ENCODE measurements at places on chromosomes 12 and 14.

DNA sequence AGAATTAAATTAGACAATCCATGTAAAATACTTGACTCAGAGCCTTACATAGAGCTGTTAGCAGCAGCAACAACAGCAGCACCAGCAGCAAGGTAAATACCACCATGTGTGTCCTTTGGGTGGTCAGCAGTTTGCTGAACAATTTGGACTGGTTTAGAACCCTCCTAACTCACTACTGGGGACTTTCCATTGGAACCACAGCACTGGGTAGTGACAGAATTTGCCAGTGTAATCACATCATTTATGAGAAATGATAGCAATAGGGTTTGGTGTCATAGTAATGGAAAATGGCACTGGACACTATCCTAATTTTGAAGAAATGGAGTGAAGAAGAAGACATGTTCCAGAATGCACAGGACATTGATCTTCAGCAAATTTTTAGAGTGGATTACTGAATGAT is 392.8 kb downstream of the RAD51B start:
- DNase-seq = no peak

- no peak for DNase-seq
These were observed 108.0 kb downstream of the LIN7A start for GRCh38 chr12:80829767-80830166.

DNA sequence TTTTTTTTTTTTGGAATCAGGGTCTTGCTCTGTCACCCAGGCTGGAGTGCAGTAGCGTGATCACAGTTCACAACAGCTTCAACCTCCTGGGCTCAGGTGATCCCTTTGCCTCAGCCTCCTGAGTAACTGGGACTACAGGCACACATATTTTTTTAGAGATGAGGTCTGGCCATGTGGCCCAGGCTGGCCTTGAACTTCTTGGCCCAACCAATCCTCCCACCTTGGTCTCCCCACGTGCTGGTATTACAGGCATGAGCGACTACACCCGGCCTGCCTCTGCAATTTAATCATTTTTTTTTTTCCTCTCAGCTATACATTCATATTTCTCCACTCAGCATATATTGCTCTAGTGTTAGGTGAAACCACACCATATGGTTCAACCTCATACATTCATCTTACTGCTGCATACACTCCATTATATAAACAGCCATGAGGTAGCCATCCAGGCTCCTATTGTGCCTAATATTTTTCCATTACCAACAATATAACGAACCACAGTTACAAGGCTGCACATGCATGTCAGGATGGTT is 7.1 kb downstream of the STX2 start:
- no peak for DNase-seq

- no peak for DNase-seq
These were observed 764 bp downstream of the RBM25 start for GRCh38 chr14:73058922-73059673.

DNA sequence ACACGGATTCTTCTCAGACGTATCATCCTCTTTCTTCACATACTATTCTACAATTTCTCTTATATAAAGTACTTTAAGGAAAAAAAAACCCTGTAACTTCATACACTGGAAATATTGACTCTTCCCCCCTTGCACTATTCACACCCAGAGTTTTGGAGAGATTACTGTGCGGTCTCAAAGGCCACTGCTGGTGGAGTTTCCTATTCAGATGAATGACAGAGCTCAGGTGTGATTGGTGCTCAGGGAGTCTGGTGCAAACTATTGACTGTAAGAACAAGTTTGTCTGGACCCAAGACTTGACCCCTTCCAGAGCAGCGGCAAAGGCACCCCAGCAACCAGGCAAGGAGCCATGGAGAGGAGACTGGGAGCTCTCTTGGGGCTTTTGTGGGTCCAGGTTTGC is 187.5 kb upstream of the OR4E1 start:
- no peak for DNase-seq

DNA sequence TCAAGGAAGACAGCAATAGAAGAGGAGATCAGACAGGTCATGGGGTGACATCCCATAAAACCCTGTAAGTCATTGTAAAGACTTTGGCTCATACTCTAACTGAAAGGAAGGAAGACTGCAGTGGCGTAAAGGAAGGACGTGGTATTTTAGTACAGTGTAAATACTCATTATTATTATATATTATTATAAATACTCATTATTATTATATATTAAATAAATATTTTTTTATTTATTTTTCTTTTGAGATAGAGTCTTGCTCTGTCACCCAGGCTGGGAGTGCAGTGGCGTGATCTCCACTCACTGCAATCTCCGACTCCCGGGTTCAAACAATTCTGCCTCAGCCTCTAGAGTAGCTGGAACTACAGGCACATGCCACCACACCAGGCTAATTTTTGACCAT is 15.1 kb upstream of the LRP10 start:
- DNase-seq = no peak

DNA sequence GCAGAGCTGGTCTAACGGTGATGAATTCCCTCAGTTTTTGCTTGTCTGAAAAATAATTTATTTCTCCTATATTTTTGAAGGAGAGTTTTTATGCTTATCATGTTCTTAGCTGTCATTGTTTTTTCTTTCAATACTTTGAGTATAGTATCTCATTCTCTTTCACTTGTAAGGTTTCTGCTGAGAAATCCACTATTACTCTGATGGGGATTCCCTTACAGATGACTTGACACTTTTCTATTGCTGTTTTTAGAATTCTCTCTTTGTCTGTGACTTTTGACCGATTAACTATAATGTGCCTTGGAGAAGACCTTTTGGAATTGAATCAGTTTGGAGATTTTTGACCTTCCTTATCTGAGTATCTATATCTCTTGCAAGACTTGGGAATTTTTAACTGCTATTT is 139.6 kb downstream of the PRKD1 start:
- DNase-seq = no peak

- no peak for DNase-seq
These were observed 44.6 kb downstream of the SFSWAP start for GRCh38 chr12:131755305-131756113.

DNA sequence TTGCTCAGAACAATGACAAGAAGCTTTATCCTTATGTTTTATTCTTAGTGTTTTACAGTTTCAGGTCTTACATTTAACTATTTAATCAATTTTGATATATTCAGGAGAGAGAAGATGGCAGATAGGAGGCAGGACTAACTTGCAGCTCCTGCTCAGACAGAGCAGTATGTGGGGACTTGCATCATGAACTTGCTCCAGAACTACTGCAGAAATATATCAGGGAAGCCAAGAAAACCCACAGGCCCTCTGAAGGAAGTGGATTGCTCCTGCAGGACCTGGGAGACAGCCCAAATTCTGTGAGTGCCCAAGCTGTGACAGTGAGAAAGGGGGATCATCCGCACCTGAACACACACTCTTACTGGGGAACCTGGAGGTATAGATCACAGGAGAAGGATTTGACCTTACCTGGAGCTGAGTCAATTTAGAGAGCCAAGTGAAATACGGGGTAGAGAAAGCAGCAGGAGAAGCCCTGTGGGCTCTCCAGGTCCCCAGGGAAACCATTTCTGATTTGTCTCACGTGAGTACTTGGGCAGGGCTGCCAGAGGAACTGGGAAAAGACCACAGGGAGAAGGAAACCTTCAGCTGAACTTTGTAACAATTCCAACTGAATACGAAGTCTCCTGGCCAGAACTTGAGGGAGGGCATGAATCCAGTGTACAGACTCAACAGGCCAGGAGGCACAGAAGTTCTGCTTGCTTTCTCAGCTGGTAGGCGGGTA is 28.9 kb upstream of the TSPAN8 start:
- no peak for DNase-seq

DNA sequence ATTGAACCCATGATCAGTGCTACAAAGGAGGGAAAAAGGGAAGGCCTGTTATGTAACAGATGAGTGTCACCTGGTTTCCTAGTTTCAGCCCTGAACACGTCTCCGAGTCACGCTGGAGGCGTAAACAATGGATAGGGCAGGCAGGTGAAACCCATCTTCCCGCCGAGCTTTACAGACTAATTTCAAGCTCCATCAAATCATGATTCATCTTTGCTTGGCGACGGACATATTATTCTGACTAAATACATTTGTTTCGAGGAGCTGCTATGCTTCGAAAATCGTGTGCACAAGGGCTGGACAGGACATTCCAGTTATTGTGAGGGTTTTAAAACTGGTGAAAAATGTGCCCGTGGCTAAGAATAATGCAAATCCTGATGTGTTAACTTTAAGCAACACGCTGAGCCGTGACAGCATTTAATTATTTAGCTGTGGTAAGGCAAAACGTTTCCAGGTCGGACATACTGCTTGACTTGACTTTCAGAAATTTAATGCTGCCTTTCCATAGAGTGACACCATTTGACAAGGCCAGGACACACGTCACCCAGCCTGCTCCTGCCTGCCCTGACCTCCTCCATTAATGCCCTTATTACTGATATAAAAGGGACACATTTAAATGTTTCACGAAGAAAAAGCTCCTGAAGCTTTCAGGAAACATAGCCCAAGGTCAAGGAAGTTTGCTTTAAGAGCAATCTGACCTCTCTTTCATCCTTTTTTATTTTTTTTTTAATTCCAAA is 1203.5 kb upstream of the TMEM132C start:
- no peak for DNase-seq

GRCh38 chr12:75271576-75271975 is 58.5 kb downstream of the CAPS2 start:
- no peak for DNase-seq

GRCh38 chr14:72826039-72826438 is 67.9 kb downstream of the DPF3 start:
- DNase-seq = no peak

- no peak for DNase-seq
These were observed 2.9 kb upstream of the PTHLH start for GRCh38 chr12:27975222-27976136.

DNA sequence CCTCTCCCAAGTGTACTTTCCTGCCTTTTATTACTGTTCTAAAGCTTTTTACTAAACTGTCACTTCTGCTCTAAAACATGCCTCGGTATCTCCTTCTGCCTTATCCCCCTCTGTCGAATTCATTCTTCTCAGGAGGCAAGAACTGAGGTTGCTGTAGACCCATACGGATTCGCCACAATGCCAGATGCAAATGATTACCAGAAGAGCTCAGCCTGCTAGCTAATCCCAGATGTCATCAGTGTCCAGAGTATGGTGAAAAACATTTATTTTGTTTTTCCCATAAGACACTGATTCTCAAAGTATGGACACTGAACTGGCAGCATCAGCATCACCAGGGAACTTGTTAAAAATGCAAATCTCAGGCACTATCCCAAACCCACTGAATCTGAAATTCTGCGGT is 359.3 kb downstream of the TMTC2 start:
- no peak for DNase-seq

- peak; percentile 43 for DNase-seq
These were observed 69.7 kb downstream of the SVOP start for GRCh38 chr12:108950991-108951739.

All from stimulated activated CD8-positive, alpha-beta memory T cell treated with anti-CD3 and anti-CD28 coated beads, Interleukin-7, amount 100 ng/mL, for 4 hours (primary cell).